Activated effector memory CD4-positive, alpha-beta T cell treated with Interleukin-2 at 50 U/mL for 16 hours (primary cell): ENCODE measurements at places on chromosomes 3 and 15.
A peak's percentile ranks its signal among the peaks of the same experiment; 100 is the strongest.

DNA sequence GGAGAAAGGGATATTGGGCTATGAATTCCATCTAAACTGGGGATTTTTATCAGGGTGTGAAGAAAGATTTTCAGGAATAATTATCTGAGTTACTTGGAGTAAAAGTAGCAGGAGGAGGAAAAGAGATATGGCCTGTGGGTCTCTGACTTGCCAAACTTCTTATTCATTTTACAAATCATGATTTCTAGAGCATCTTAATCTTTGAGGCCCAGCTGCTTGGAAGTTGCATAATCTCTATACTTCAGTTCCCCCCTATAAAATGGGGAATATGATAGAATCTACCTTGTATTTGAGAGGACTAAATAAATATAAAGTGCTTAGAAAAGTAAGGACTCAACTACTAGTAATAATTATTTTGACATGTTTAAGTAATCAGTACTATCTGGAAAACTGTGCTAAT is 11.0 kb upstream of the GABPB1 start:
- DNase-seq = no peak

- no peak for DNase-seq
These were observed at the start of gene TJP1 for GRCh38 chr15:29822100-29822683. Gene TJP1, minus strand, starts transcription at chr15:29822468. Its CDS starts 440 bp downstream, at chr15:29822028.

DNA sequence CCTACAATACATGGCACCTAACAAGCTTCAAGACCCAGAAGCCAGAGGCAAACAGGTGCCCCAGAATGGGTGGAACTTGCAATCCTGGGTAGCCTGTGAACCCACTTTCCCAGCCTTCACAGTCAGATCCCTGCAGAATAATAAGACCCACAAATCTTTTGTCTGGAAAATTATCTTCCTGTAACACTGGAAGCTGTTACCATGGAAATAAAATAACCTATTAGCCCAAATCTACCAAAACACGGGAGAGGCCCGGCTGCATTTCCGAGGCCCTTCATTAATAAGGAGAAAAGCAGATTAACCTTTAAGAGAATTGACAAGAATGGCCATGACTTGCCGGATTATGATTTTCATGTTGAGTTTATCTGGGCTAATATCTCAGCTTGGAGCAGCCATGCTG is 256.1 kb upstream of the PROK2 start:
- no peak for DNase-seq

GRCh38 chr3:52693071-52693470 is 7.2 kb downstream of the GNL3 start:
- DNase-seq = no peak

GRCh38 chr3:128198313-128198712 is 45.0 kb downstream of the EEFSEC start:
- DNase-seq = no peak

DNA sequence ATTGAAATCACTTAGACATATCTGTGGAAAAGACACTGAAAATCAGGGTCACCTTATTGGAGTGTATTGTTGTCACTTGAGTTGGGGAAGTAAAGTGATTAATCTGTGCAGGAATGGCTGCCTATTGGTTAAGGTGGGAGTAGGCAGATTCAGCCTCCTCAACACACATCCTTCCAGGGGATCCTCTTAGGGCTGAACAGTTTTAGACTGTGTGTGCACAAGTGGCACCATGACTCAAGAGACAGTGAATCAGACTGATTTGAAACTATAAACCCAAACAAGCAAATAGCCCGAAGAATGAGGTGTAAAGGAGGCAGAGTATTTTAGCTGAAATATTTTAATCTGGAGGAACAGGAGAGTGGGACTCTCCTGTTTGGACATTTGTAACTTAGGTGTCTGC is 4.9 kb downstream of the ABHD17C start:
- no peak for DNase-seq

- DNase-seq = no peak
These were observed 67.6 kb downstream of the HES1 start for GRCh38 chr3:194203482-194204041.

GRCh38 chr3:32359766-32360492 is 31.7 kb upstream of the CMTM7 start:
- no peak for DNase-seq

- DNase-seq = no peak
These were observed 33.6 kb upstream of the ZBTB38 start for GRCh38 chr3:141334627-141335250.

DNA sequence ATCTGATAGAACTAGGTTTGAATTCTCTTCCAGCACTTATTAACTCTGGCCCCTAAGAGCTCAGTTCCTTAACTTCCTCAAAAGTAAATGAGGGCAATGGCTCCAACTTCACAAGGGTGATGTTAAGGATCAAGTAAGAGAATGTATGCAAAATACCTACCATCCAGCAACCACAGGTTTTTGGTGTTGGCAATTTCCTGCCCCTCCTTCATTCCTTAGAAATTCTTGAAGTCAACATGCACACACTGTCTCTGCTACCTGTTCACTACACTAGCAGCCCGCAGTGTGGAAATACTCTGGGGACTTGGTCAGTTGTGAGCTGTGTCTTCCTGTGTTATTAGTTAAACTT is 5.0 kb downstream of the ZBED2 start:
- no peak for DNase-seq

DNA sequence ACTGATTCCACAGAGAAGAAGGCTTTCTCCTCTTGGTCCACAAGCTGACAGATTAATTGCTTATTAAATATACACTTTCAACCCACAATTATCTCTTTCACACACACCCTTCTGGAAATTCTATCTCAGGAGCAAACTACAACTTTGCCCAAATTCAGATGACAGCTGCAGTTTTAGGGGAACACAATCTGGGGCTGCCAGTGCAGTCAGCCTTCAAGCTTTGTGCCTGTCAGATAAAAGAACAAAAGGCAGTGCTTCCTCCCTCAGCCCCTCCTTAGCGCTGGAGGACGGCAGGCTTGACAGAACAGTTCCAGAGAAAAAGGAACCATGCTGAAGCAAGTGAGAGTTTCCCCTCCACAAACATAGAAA is 99.6 kb downstream of the TMCC1 start:
- DNase-seq = no peak

GRCh38 chr3:52120556-52121463 is 33.4 kb downstream of the POC1A start:
- no peak for DNase-seq

DNA sequence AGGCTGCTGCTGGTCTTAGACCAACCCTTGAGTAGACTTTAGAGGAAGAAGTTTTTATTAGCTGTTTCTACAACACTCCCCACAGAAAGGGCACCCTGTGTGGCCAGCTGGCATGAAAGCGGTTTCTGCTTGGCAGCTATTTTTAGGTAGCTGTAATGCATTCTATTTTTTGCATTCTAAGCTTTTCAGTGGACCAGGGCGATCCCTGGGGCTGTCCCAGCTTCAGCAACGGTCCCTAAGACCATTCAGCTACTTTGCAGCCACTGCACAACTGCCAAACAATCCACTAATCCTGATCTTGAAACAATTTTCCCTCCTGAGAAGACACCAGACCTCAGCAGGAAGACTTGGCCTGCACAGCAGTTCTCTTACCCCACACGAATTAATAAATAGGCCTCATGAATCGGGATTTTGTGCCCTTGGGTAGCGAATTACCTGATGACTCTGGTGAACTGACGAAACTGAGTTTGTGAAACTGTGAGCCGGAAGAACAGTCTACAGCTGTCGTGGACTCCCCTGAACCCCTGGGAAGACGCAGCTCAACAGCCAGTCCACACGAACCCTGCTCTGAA is 14.6 kb upstream of the TFRC start:
- no peak for DNase-seq

DNA sequence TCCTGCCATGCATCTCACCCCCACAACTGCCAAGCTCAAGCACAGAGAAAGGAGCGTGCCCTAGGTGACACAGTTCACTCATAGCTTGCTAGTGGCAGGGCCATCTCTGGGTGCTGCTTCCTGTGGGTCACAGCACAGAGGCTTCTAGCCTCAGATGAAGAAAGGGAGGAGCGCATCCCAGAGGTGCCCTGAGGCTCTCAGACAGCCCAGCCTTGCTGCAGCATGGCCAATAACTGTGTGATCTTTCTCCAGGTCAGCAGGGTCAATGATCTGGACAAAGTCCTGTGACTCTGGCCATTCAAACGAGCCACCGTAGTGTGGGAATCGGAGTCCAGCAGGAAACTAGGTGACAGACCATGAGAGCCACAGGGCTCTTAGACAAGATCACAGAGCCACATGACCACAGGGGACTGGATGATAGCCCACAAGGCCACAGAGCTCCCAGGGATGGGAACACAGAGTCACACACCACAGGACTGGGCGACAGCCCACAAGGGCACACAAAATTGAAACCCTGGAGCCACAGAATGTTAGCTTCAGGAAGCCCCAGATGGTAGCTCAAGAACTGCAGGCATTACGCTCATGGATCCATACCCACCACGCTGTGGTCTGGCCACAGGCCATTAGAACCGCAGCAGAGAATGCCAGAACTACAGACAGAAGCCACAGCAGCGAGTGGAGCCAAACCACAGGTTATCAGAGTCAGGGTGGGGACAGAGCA is 25.9 kb upstream of the GRIP2 start:
- DNase-seq = no peak

- peak; percentile 28 for DNase-seq
These were observed 54.2 kb downstream of the CCDC54 start for GRCh38 chr3:107431246-107432012.

- peak; percentile 29 for DNase-seq
These were observed 37.7 kb upstream of the LCTL start for GRCh38 chr15:66603301-66604179.

DNA sequence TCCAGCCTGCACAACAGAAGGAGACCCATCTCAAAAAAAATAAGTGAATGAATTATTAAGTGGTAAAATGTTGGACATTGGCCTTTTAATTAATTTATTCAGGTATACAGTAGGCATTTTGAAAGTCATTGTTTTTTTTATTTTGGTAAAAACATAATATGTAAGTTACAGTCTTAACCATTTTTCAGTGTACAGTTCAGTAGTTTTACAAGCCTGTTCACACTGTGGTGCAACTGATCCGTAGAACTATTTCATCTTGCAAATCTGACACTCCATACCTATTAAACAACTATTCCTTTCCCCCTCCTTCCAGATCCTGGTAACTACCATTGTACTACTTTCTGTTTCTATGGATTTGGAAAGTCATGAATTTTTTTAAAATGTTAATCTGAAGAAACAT is 36.1 kb upstream of the APH1B start:
- DNase-seq = no peak

DNA sequence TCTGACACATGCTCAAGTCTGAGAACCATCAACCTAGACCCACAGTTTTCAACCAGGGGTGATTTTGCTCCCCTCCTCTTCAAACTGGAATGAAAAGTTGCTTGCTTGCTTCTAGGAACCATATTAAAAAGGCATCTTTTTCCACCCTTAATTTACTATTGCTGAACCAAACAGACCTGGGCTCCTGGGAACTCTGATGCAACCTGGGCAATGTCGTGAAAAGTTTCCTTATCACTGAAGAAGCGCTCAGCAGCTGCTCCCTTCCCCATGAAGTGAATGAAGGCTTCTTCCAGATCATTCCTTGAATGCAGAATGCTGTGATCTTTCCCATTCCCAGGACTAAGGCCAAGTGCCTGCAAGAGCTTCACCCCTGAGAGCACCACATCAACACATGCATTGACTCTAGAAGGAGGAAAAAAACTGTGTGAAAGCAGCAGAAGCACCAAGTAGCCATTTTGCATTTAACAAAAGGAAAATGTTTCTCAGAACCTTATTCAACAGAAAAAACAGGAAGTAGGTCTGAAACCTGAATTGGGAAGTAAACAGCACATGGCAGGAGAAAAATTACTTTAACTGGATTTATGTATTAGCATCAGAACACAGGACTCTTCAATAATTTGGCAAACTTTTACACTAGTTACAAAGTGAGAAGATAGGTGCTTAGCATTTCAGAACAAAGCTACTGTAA is 8.7 kb downstream of the ADPGK start:
- no peak for DNase-seq

- no peak for DNase-seq
These were observed 32.6 kb downstream of the HHLA2 start for GRCh38 chr3:108328821-108329486.

DNA sequence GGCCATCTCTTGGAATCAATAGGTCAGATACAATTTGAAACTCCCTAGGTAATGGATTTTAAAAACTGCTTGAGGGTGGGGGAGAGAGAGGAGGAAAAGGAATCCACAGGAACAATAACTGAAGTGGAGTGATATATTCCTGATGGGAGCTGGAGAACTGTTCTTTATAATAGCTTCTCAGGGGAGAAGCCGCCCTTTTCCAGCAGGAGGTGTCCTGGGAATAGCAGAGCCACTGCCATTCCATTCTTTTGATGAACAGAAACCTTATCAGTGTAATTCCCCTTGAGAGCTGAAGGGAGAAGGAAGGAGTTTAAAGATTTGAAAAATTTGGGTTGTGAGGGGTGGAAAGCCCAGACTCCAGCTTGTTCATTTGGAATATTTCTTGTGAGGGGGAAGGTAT is 504.9 kb upstream of the DPH6 start:
- DNase-seq = no peak

GRCh38 chr3:25173606-25174005 is 254.5 kb upstream of the RARB start:
- DNase-seq = no peak

DNA sequence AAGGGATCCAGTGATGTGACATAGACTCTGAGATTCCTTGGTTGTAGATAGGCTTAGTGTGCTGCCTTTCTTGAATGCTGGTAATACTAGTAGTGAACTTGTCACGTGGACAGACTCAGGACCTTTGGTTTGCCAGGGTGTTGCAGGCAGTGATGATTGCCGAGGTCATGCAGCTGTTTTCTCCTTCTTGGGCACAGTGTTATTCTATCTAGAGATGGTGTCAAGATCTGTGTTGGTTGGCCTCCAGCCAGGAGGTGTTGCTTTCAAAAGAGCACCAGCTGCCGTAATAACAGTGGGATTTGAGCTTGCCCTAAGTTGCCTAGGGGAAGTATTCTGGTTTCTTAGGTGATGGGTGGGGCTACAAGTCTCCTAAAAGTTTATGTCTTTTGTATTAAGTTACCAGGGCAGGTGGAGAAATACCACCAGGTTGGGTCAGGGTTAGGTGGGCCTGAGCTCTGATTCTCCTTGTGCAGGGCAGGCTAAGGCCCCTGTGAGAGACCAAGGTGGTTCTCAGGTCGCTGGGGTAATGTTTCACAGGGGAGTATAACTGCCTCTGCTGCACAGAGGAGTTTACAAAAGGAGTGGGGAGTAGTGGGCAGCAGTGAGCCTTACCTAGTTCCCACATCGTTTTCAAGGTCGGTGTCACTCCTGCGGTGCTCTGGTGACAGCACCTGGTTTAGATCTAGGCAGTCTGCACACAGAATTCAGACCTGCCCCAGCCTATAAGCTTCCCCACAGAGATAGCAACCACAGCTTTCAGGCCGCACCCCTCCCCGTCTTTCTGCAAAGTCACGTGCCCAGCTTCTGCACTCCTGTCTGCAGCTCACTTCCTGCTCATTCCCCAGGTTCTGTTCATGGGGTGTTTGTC is 350.3 kb downstream of the DOCK3 start:
- DNase-seq = peak; percentile 69

- DNase-seq = no peak
These were observed 123.4 kb downstream of the EPHB1 start for GRCh38 chr3:134918441-134918840.

DNA sequence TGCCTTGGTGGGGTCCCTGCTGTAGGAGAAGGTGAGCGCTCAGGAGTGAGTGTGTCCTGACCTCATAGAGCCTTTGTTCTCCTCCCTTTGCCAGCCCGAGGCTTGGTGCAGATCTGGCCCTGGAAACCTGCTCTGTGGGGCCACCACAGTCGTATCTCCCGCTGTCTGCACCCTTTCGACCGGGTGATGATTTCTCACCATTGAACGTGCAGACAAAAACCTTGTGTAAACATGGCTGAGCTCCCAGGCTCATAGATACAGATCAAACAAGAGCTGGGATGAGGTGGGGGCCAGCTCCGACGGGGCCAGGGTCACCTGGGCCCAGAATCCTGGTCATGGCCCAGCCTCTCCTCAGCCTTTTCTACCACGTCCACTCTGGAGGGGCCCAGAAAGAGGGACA is 34.6 kb upstream of the ESYT3 start:
- DNase-seq = no peak
